CD14-positive monocyte (primary cell): ENCODE measurements at places on chromosomes 5 and 9. TPM values are rescaled to one million over a fixed set of nuclear protein-coding genes. Genes with fewer than 3 reads are reported as not detected.

DNA sequence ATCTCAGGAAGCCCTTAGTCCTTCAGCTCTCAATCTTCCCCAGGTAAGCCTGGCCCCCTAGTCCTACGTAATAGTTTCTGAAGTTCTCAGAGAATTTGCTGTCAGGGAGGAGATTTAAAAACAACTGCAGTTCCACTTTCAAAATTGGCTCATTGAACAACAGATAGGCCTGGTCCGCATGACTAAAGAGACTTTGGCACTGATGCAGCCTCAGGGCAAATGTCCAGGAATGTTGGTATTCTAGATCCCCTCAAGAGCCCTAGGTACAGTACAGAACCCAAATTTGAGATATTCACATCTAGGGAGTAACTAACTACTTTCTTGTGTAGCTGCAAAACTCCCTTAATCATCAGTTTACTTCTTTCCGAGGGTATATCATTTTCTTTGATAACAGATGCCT lies 162.8 kb downstream of the GABRG2 start:
- no peak for DNase-seq

- DNase-seq, result no peak
Measured at GRCh38 chr5:177988989-177989625, 6.9 kb downstream of the PROP1 start.

DNA sequence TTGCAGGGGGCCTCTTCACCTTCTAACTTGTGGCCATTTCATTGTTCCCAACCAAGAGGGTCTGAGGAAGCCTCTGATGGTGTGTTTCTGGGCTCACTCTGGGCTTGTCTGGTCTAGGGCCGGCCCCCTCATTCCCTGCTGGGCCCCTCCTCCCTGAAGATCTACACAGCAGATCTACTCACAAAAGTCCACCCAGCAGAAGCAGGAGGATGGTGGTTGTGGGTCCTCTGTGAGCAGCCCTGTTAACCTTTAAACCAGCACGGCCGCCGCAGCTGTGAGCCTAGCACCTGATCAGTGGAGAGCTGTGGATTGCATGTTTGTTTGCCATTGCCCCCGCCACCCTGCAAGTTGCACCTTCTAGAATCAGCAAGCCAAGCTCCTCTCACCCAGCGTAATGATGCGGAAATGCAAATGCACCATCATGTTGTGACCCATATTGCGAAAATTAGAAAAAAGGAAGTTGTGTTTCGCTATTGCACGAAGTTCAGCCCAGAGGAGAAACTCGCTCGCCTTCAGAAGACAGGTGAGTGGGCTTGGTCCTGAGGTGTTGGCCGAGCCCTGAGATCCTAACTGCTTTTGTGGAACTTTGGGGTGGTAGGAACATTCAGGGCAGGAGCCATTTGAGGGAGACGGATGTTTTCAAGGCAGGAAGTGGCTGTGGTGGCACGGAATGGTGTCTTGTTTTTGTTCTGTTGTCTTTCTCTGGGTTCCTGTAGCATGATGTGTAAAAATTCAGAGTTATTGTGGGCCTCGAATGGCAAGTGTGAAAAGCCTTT lies 16.7 kb downstream of the FGD3 start:
- DNase-seq, result peak; percentile 87

DNA sequence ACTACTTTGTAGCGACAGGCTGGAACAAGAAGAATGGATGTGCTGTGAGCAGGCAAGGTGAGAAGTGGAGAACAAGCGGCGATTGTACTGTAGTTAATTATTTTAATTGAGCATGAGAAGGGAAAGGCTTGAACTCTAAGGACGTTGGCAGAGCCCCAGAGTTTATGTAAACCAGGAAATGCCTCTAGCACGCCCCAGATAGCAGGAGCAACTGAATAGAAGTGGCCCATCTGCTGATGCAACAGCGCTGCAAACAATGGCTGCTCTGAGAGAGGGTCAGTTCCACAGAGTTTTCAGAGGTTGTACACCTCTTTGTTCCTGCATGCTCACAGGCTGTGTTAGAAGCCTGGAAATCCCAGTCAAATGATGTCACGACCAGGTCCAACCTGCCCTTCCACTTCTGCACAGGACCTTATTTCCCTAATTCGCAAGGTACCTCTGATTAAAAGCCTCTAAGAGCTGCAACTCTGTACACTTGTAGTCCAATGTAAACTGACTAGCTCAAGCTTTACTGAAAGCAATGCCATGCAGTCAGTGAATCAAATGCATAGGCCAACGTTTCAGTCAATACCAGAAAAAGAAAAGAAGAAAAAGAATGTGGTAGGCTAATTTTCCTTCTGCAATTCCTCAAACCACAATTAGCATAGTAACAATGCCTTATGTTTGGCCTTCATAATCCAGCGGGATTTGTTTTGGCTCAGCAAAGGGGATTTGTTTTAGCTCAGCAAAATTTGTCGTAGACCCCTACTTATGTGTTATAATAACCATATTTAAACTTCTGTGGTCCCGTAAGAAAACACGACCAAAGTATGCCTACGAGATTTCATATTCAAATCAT lies 119.6 kb upstream of the RETREG1 start:
- DNase-seq, result no peak

The GPR150 gene
- polyA plus RNA-seq, result not detected

The IFNB1 gene
- polyA plus RNA-seq, result not detected in 2 replicates

The WNT8A gene
- polyA plus RNA-seq, result not detected

- DNase-seq, result peak; percentile 3
Measured at GRCh38 chr9:22079873-22080341, 70.8 kb upstream of the CDKN2B start.

GRCh38 chr9:114413861-114414301 lies 26.1 kb upstream of the AKNA start:
- peak; percentile 25 for DNase-seq

GRCh38 chr5:116585227-116585626 lies 10.6 kb upstream of the SEMA6A start:
- no peak for DNase-seq

DNA sequence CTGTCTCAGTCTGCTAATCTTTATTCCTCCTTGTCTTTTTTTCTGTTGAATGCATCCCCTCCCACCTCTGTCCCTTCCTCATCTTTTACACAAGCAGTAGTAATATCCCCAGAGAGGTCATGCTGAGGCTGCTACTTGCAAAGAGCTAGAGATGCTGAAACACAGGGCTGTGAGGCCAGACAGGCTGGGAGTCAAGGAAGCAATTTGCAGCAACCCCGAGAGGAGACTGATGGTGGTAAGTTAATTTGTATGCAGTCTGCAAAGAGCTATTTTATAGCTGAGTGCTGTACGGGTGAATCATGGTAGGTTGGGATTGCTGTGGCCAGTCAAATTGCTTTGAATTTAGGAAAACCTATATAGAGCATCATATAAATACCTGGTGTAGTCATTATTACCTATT lies 90.2 kb upstream of the SLC24A2 start:
- no peak for DNase-seq
